ENCODE measurements at places on chromosomes 1 and 21. TPM values are rescaled to one million over a fixed set of nuclear protein-coding genes. Genes with fewer than 3 reads are reported as not detected.

GRCh38 chr1:35164893-35165292 lies 28.1 kb downstream of the SFPQ start:
- DNase-seq: no peak

DNA sequence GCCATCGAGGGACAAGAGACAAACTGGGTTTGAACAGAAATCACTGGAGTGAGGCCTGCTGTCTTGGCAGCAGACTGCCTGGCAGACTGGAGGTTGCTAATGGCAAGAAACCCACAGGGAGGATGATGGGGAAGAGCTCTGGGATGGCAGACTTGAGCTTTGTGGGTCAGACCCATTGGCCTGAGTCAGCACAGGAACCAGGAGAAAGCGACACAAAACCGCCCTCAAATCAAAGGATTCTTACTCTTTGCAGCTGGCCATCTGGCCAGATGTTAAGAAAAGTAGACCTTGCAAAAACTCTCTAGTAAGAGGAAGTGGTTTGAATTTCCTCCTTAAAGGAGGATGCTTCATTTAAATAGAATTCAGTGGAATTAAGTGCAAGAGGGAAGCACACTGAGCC lies 195.2 kb upstream of the JUN start:
- DNase-seq: no peak

HCN3 gene
- 15.6 TPM for total RNA-seq

CRNN gene
- total RNA-seq: not detected

DNA sequence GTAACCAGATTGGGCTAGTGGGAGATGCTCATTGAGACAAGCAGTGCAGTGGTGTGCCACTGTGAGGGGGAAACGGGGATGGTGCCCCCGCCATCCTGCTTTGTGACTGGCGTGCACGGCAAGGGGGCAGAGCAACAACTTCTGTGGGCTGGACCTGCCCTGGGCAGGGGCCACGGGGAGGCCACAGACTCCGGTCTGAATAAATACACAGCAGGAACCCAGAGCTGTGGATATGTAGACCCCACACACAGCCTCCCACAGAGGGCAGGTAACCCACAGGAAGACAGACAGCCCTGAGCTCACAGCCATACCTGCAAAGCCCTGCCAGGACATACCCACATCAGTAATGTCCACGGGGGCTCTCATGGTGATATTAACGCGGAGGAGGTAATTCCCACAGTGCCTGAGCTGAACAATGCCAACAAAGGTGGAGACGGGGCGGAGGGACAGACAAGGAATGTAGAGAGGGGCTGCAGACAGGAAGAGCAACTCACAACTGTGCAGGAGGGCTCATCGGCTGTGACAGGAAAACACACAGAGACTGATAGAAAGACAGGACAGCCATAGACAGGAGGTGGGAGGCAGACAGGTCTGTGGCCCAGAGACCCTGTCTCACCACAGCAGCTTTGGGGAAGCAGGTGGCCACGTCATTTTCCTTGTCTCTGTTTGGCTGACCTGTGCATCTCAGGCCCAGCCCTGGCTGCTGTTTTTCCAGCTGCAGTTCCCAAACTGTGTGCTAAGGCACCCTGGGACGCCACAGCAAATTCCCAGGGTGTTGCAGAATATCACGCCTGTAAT lies 4.9 kb upstream of the WNT3A start:
- no peak for DNase-seq

SPATA17 gene
- total RNA-seq: 4.7 TPM

TBX15 gene
- 1.2 TPM for total RNA-seq

DNA sequence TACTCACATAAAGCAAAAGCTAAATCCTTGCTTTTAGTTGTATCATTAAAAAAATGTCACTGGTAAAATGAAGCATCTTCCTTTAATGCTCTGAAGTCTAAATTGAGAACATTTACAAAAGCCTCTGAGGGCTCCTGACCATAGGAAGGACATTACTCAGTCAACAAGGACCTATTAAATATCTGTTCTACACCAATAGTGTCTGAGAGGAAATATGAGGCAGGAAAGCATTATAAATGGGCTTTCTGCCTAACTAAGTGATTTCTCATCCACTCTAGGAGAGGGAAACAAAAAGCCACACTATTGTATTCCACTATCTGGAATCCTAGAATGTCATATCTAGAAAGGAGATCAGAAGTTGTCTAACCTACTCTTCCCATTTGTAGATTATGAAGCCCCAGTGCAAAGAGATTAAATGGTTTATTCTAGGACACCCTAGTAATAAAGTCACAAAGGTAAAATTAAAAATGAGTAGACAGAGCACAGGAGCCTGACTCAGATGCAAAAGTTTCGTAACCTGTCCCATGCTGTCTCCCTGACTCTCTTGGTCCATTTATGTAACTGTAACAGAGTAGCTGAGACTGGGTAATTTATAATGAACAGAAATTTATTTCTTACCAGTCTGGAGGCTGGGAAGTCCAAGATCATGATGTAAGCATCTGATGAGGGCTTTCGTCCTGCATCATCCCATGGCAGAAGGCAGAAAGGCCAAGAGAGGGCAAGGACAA lies 17.6 kb downstream of the RGS1 start:
- no peak for DNase-seq

MATN1 gene
- 0.31 TPM for total RNA-seq

DNA sequence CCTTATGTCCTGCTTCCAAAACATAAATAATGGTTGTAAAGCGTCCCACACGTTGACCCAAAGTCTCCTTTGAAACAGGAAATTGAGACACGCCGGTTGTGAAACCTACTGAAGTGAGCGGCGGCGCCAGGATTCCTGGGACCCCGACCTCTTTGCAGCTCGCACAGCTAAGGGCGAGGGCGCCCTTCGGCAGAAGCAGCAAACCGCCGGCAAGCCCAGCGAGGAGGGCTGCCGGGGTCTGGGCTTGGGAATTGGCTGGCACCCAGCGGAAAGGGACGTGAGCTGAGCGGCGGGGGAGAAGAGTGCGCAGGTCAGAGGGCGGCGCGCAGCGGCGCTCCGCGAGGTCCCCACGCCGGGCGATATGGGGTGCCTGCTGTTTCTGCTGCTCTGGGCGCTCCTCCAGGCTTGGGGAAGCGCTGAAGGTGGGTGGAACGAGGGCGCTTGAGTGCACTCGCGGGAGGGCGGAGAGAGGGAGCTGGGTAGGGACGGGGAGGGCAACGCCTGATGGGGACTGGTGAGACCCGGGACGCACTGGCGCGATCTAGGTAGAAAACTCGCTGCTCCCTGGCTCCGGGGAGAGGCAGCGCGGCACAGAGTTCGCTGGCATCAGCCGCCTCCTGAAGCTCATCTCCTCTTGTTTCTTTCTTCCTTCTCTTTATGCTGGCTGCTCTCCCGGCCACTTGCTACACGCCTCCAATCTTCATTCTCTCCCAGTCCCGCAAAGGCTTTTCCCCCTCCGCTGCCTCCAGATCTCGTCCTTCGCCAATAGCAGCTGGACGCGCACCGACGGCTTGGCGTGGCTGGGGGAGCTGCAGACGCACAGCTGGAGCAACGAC lies at the start of gene CD1D:
Gene CD1D, plus strand, starts transcription at position 155 of the 836 bp plus-strand sequence. Its CDS starts 207 bp downstream, at position 362.
- peak; percentile 24 for DNase-seq

KCNE2 gene
- not detected for total RNA-seq
